Skeletal muscle cell (primary cell): ENCODE measurements at places on chromosomes 5 and 9.

- no peak for DNase-seq
Measured at GRCh38 chr5:178295589-178295988, 63.0 kb upstream of the PHYKPL start.

- no peak for DNase-seq
Measured at GRCh38 chr9:125852386-125852785, 105.2 kb downstream of the PBX3 start.

DNA sequence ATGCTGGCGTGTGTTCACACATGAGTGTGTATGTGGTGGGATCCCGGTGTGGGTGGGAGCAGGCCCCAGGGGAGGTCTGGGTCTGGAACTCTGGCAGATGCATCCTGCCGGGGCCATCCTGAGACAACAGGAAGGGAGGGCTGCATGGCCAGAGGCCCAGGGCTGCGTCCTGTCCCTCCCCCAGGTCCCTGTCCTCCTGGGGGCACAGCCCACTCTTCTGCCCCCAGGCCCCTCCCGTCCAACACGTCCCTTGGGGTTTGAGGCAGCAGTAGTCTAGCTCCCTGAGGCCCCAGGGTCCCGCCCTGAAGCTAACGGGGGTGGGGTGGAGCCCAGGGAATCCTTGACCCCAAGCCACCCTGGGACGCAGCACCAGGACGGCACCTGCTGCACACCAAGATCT is 16.6 kb downstream of the FLT4 start:
- DNase-seq: no peak

- DNase-seq: peak; percentile 18
Measured at GRCh38 chr5:112479418-112479817, 60.3 kb upstream of the EPB41L4A start.

- peak; percentile 83 for DNase-seq
Measured at GRCh38 chr5:9046756-9047481, 499.0 kb downstream of the SEMA5A start.

DNA sequence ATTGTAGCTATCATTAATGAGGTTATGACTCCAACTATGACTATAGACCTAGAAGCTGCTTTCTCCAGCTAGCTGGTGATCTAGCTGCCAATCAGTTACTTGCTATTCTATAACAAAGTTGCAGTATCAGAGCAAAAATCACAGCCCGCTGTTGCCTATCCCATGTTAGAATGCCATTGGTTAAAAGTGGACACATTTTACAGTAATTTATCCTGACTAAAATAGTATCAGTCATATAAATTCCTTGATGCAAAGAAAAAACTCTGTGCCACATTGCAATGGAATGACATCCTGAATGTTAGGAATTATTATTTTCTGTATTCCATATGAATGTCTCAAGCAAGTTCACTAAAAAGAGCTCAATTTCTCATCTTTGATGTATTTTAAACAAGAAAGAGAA is 626.5 kb downstream of the PDE4D start:
- no peak for DNase-seq

GRCh38 chr9:93962561-93963440 is 7.6 kb upstream of the BARX1 start:
- DNase-seq: peak; percentile 44

DNA sequence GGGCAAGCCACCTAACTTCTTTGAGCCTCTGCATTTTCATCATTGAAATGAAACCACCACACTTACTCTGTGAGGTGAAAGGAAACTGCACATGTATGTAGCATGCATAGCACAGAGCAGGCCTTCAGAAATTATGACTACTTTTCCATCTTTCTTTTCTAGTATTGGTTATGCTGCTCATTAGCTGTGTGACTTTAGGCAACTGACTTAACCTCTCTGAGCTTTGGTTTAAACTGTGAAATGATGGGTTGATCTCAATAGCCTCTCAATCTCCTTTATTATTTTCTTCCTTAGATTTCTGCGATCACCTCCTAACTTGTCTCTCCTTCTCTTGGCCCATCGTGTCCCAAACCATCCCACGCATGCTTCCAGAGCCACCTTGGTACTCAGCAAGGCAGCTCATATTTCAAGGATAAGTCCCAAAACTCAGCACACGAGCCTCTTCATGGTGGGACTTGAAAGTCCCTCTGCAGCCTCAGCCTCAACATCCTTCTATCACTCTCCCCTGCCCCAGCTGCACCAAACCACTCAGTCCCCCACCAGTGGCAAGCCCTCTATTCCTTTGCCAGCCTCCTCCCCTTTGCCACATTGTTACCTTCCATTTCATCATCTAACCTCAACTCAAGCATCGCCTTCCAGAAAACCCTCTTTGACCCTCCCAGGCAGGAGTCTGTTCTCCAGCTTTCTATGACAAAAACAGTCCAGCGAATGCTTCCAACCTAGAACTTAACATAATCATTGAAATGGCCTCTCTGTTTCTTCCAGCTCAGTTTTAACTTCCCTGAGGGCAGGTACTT is 60.3 kb upstream of the DNAH5 start:
- no peak for DNase-seq

DNA sequence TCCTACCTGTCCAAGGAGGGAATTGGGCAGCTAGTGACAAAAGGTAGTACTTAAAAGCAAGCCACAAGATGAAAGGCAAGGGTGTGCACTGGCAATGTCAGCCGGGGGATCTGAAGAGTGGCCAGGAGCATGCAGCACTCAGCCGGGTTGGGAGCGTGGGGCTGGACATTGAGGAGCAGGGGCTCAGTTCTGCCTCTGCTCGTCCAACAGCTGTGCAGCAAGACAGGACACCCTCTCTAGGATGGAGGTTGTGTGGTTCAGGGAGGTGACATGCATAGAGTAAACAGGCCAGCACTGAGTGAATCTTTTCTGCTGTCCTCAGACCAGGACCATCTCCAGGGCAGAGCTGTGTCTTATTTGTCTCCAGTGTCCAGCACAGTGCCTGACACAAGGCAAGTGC is 235.3 kb downstream of the CRB2 start:
- no peak for DNase-seq

- DNase-seq: peak; percentile 39
Measured at GRCh38 chr5:108260117-108260857, 121.6 kb downstream of the FBXL17 start.

DNA sequence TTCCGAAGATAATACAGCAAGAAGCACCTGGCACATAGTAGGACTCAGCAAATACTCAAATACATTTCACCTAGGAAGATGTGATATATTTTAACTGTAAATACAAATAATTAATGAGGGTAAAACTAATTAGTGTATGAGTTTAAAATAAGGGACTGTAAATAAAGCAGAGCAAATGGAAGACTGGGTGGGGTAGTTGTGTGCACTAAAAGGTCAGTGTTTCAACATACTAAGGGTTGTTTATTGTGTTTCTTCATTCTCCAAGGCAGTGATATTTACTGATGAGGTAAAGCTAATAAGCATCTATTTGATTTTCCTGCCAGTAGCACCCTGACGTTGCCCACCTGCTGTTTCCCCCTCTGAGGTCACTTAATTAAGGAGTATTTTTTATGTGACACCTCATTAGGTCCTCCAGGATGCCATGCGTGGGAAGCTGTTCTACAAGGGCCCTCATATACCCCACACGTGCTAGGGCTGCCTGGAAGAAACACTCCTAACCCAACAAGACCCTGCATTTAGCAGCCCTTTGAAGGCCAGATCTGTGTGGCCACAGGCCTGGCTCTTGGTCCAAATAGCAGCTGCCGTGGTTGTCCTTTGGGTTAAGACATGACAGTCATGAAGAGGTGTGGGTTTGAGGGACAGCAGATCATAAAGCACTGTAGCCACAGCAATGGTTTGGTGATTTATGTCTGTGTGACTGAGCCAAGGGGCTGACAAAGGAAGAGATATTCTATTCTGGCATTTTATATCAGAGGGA is 97.5 kb upstream of the RPS23 start:
- no peak for DNase-seq

DNA sequence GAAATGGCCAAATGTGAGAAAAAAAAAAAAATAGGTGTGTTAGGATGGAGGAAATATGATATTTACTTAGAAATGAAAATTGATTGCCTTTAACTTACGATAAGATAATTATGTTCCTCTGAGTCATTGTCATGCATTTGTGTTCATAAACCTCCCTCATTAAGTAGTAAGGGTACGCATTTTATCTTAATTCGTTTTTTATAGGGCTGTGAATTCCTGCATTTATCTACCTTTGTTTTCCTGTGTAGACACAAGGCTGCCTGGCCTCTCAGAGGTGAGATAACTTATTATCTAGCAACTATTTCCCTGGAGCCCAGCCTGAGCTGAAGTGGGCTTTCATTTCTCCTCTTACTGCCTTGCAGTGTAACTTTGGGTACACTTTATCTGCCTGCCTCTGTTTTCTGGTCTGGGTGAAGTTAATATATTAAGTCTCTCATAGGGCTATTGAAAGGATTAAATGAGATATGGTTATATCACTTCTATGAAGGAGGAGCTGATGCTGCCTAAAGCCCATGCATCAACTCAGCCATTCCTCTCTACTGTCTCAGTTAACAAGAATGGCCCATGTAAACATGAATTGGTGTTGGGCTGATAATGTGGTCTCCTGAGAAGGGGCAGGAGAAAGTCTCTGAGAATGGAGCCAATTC is 103.8 kb upstream of the KLF4 start:
- no peak for DNase-seq

DNA sequence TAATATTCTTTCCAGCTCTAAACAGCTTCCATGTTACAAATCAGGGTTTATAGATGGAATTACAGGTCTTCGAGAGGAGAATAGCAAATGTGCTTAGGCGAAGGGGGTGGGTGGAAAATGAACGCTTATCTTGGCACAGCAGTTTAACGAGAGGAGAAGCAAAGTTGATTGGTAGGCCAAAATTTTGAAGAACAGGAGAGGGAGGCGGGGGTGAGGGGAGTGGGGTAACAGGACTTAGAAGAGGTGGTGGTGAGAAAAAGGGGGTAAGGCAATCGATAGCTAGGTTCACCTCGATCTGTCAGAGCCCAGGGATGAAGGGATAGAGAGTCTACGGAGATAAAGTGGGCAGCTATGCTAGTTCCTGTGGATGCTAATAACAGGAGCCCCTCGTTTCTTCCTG is 764 bp downstream of the ANKRA2 start:
- no peak for DNase-seq

DNA sequence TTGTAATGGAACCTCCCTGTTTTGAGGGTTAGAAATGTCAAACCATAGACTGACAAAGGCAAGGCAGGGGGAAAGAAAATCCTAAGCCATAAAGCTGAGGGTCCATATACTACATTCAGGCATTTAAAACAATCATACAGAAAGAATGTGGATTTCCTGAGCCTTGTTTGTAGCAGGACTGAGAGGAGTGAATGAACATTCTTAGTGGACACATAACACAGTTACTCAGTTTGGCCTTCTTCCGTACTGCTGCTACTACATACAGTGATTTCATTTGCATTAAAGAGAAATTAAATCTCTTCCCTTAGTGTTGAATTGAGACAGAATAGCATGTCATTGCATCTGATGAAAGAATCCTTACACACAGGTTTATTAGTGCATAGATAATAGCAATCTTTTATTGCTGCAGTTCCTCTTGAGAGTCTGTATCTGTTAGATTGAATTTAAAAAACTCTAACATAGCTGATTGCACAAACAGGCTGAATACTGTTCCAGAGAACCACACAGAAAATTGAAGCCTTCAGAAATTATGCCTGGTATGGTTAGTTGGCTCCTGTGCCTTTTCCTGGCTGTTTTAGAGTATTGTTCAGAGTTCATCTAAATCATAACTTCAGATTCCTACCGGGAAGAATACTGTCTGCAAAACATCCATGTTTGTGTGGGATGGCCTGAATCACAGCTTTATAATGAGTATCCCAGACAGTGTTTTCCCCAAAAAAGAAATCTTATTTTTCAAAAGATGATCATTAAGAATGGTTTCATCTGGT is 2.0 kb upstream of the MTX3 start:
- DNase-seq: no peak

- no peak for DNase-seq
Measured at GRCh38 chr9:121975801-121976277, 117.3 kb downstream of the TTLL11 start.

GRCh38 chr5:33720176-33720575 is 171.6 kb downstream of the ADAMTS12 start:
- no peak for DNase-seq

GRCh38 chr9:26321935-26322334 is 570.7 kb downstream of the CAAP1 start:
- no peak for DNase-seq

DNA sequence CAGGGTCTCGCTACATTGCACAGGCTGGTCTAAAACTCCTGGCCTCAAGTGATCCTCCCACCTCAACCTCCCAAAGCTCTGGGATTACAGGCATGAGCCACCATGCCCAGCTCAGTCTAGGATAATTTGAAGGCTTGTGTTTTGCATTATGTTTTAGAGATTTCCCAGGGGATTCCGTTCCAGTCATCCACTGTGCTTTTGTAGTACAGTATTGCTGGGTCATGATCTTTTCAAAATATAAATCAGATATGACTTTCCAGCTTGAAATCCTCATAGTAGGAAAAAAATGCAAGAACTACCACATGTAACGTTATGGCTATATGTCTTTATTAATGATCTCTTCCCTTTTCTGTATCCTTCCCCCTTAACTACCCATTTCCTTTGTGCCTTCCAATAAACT is 338.1 kb downstream of the PRELID2 start:
- DNase-seq: no peak

DNA sequence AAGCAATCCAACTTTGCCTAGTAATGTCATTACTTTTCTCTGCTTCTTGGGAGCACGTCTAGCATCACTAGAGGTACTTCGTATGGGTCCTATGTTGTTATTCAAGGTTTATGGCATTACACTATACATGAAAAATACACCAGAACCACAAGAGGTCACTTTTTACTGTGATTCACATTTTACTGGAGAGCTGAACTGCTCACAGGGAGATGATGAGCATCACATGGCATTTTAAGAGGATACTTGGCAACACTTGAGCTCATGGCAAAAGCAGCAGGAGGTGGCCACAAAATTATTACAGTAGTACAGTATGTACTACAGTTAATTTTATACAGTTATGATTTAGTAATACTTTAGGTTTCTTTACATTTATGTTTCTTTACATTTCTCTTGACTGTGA is 223.4 kb downstream of the PARP8 start:
- DNase-seq: no peak

- DNase-seq: no peak
Measured at GRCh38 chr5:36944607-36945225, 68.1 kb downstream of the NIPBL start.

GRCh38 chr9:93288341-93288740 is 104.4 kb downstream of the WNK2 start:
- no peak for DNase-seq

DNA sequence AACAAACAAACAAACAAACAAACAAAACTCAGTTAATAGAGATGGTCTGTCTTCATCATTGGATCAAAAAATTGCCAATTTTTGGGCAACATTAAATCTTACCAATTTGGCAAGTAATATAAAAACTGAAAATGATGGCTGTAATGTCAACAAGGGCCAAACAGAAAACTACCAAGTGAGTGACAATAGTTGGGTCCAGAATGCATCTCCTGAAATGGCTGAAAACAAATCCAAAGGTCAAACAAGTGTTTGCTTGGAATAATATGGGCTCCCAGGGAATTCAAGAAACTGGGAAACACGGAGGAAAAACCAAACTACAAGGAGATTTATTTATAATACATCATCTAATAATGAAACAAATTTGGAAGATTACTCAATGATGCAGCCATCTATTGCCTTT is 25.1 kb downstream of the BAAT start:
- DNase-seq: no peak
